ENCODE measurements at places on chromosomes 13 and 19.

DNA sequence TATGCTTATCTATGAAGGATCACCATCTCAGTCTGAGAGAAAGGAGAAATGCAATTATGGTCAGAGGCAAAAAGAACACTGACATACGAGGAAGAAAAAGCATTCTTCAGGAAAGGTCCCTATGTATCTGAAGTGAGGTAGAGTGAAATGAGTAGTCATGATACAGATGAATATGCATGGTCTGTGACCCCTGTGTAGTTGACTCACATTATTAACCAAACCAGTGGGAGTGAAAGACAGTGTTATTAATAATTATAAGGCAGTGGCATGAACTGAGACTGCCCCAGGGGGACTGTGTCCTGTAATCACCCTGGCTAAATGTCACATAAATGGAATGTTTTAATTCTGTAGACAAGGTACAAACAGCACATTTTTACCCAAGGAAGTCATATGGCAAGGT is 1320.2 kb upstream of the PCDH9 start:
- no peak for DNase-seq

GRCh38 chr19:2026770-2027169 is 11.3 kb upstream of the BTBD2 start:
- no peak for DNase-seq

DNA sequence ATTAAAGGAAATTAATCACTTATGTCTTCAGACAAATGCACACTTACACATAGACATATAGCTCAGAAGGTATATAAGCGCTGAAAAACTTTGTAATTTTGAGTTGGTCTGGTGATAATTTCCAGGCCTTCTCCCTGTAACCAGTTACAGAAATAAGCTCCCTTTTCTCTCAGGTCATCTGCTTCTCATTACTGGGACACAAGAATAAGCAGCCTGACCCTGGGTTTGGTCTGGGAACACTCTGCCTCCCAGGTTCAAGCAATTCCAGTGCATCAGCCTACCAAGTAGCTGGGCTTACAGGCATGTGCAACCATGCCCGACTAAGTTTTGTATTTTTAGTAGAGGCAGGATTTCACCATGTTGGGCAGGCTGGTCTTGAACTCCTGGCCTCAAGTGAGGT is 274.5 kb downstream of the LMO7 start:
- no peak for DNase-seq

DNA sequence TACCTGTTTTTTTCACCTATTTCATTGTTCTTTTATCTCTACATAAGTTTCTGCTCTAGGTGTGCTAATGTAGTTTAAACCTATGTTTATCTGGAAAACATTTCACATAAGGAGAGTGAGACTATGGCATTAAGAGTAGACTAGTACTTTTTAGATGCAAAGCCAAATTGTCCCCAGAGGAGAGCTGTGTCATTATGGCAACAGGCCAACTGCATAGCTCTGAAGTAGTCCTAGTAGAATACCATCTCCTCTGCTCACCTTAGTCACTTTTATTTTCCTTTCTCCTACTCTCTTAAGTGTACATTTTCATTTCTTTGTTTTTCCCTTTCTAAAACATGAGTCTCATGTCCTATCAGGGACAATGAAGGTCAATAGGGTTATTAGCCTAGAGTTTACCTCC is 123.1 kb downstream of the ITGBL1 start:
- DNase-seq: no peak

- no peak for DNase-seq
These were observed 7.6 kb upstream of the HIPK4 start for GRCh38 chr19:40397568-40397906.

DNA sequence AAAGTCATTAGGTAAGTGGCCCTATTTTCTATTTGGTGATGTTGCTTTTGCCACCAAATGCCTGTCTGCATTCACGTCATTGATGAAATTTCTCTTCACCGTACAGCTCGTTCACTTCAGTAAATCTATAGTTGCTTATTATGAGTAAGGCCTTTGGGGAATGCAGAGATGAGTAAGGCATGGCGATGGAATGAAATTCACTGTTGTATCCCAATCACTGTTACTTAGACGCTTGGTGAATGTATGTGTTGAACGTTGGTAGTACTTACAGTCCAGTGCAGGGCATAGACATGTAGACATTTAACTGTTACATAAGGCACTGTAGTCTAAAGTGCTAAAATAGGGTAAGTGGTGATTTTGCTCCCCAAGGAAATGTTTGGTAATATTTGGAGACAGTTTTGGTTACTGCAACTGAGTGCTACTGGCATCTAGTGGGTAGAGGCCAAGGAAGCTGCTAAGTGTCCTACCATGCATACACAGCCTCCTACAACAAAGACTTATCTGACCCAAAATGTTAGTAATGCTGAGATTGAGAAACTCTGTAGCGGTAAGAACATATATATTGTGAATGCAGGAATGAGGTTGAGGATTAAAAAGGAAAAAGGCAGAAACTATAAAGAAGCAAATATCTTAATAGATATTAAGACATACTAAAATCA is 5.8 kb downstream of the AKAP11 start:
- no peak for DNase-seq

GRCh38 chr13:37442996-37443395 is 155.6 kb downstream of the POSTN start:
- no peak for DNase-seq

GRCh38 chr13:20570517-20570916 is 3.6 kb downstream of the IFT88 start:
- no peak for DNase-seq

- no peak for DNase-seq
These were observed 16.4 kb downstream of the DIAPH3 start for GRCh38 chr13:60147361-60147760.

GRCh38 chr19:34484328-34484727 is 2.8 kb downstream of the WTIP start:
- no peak for DNase-seq

- no peak for DNase-seq
These were observed 69.1 kb downstream of the ARHGEF18 start for GRCh38 chr19:7417671-7418324.

- DNase-seq: no peak
These were observed 2.6 kb upstream of the NAT14 start for GRCh38 chr19:55482156-55482961.

GRCh38 chr13:109451726-109452125 is 334.7 kb downstream of the IRS2 start:
- no peak for DNase-seq

DNA sequence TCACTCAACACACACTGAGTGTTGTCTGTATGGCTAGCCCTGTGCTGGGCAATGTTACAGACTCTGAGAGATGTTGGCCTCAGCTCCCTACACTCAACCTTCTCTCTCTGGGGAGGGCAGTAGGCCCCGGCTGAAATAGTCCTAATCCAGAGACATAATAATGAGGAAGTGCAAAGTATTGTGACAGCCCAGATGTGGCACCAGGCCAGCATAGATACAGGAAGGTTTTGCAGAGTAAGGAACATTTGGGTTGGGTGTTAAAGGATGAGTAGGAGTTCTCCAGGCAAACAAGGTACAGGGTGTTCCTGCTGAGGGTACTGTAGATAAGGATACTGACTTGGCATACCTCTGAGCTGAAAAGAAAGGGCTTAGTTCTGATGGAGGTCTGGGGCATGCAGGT is 2.4 kb downstream of the LIN7B start:
- no peak for DNase-seq

- peak; percentile 83 for DNase-seq
These were observed 1.5 kb upstream of the CEACAM5 start for GRCh38 chr19:41706741-41707501.

GRCh38 chr19:5341448-5341820 is 822 bp upstream of the PTPRS start:
- DNase-seq: no peak

DNA sequence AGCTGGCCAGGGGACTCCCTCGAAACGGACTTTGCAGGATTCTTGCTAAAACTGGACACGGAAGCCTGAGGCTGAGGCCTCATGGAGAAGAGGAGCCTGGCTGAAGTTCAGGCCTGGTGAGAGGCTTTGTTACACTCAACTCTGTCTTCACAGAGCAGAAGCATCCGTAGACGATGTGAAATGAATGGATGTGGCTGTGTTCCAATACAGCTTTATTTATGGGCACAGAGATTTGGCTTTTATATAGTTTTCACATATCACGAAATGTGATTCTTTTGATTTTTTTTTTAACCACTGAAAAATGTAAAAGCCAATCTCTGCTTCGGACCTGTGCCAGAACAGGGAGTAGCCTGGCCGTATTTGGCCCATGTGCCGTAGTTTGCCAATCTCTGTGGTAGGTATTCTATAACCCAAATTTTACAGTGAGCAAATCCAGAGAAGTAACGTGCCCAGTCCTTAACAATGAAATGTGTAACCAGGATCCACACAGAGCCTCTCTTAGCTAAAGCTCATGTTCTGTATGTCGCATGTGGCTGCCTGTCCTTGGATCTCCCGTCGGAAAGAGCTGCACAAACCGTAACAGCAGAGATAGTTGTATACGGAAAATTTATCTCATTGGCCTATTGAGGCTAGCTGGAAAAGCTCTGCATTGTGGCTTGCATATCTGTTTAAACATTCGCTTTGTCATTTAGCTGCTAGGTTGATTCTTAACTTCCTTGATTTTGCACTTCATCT is 171.6 kb upstream of the RNF113B start:
- no peak for DNase-seq

- DNase-seq: no peak
These were observed 412.3 kb upstream of the SLITRK1 start for GRCh38 chr13:84294576-84294975.

- DNase-seq: no peak
These were observed 14.3 kb upstream of the F7 start for GRCh38 chr13:113091211-113091771.

DNA sequence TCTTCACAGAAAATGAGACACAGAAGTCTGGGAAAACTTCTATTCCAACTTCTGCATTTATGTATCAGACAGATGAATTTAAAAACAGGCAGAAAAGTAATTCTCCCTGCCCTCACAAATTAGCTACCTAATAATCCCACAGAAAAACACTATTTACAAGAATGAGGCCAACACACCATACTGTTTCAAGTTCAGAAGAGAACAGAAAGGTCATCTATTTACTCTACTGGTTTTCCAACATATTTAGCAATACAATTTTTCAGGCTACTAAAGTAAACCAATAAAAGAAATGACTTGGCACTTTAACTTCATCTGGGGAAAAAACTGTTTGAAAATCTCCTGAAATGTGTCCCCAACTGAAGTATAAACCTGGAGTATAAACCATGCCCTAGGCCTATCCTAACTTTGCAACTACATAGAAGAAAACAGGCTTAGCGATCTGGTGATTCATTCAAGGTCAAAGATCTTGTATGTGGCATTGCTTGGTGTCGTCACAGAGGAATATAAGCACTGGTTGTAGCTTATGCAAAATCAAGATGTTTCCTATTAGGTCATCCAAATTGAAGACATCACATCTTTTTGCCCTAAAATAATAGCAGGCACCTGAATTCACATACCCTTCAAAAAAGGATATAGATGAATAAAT is 20.1 kb upstream of the EBPL start:
- DNase-seq: no peak

DNA sequence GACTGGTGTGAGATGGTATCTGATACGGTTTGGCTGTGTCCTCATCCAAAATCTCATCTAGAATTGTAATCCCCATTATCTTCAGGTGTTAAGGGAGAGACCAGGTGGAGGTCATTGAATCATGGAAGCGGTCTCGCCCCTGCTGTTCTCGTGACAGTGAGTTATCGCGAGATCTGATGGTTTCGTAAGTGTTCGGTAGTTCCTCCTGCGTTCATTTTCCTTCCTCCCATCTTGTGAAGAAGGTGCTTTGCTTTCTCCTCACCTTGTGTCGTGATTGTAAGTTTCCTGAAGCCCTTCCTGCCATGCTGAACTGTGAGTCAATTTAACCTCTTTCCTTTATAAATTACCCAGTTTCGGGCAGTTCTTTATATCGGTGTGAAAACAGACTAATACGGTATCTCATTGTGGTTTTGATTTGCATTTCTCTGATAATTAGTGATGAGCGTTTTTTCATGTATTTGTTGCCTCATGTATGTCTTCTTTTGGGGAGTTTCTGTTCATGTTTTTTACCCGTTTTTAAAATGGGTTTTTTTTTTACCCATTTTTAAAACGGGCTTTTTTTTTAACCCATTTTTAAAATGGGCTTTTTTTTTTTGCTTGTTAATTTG is 102.8 kb upstream of the SLC10A2 start:
- no peak for DNase-seq

DNA sequence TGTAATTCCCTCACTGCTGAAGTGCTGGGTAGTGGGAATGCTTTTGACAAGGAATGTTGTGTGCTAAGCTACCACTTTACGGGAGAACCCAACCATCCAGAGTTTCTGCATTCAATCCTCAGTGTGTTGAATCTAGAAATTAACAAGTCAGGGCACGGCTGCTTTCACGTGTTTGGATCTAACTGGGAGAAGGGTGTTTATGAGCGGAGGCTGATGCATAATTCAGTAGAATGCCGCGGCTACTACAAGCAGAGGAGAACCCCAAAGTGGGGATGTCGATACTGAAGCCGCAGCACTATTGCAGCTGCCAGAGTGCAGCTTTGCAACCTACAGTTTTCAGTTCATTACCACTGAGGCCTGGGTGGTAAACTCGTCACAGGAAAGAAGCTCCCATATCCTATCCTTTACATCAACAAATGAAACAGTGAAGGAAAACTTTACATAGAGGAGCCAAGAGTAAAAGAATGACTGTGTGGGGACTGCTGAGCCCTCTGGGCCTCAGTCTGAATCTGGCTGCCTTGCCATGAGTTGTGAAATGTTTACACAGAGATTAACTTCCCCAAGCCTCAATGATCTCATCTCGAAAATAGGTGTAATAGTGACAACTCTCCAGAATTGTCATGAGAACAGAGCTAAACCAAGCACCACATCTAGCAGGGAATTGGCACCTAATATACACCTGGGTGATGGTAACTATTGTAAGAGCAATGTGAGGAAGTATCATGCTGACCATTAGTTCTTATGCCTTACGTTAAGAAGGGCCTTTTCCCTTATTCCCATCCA is 531.7 kb downstream of the MYO16 start:
- no peak for DNase-seq

DNA sequence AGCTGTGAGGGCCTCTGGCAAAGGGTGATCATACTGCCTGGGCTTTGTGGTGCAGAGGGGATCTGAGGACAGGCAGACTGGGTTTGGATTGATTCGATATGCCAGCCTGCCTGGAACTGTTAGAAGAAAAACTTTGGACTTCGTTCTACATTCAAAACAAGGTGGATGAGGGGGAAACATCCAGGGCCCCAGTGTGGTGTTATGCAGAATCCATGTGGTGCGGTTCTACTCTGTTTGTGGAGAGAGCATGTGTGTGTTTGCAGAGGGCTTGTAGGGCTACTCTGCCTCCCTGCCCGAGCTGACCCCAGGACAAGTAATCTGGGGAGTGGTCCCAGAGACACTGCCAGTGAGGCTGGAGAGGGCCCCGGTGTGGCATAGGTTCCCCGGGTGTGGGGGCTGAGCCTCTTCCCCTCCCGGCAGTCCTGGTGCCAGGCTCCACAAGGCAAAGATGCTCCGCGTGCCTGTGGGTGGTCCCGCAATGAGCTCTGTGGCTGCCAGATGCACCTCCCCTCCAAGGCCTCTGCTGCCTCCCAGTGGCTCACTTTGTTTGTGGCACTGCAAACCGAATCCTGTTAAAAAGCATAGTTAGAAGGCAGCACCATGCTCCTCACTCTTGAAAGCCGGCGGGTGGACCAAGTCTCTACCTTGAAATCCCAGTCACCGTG is 22.3 kb upstream of the TFDP1 start:
- peak; percentile 94 for DNase-seq

Data from WERI-Rb-1 (cell line).